NCI-H226 (cell line): ENCODE measurements at places on chromosomes 4 and X.

GRCh38 chrX:43589735-43590134 lies 66.4 kb upstream of the MAOA start:
- no peak for DNase-seq

GRCh38 chr4:89805297-89805696 lies 31.7 kb downstream of the SNCA start:
- DNase-seq = no peak

- DNase-seq = no peak
Measured at GRCh38 chr4:24560868-24561368, 23.4 kb downstream of the DHX15 start.

- peak; percentile 20 for DNase-seq
Measured at GRCh38 chr4:31458813-31459212, 738.6 kb downstream of the PCDH7 start.

DNA sequence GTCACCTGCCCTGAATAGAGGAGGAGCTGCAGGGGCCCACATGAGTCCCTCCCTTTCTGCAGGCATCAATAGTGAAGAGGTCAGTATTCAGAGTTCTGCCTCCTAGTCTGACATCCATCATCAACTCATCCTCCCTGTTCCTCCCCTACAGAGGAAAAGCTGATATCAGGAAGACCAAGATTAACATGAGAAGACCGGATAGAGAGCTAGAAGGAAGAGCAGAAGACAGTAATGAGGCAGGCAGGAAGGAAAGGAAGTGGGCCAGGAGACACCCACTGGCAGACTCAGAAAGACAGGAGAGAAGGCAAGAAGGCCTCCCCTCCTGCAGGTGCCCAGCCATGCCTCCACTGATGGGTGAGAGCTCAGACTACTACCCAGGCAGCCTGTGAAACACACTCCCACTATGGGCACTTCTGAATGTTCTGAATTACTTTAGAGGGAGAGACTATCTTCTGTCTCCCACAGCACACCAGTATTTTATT lies 74.6 kb downstream of the CC2D2A start:
- no peak for DNase-seq
